Epithelial cell of proximal tubule (primary cell): ENCODE measurements at places on chromosomes 2 and 18. TPM values are rescaled to one million over a fixed set of nuclear protein-coding genes. Genes with fewer than 3 reads are reported as not detected.

Gene KCNG3
- not detected in 2 replicates for total RNA-seq

Gene EMILIN1
- 0.80 and 2.1 TPM in 2 replicates for total RNA-seq

Gene REG1B
- total RNA-seq: not detected in 2 replicates

Gene VWC2L
- total RNA-seq: not detected in 2 replicates

Gene PLCD4
- total RNA-seq: 0.29 and 0.58 TPM in 2 replicates

Gene VWA3B
- not detected in 2 replicates for total RNA-seq

GRCh38 chr18:666177-666576 lies 8.7 kb downstream of the TYMS start:
- no peak for DNase-seq

DNA sequence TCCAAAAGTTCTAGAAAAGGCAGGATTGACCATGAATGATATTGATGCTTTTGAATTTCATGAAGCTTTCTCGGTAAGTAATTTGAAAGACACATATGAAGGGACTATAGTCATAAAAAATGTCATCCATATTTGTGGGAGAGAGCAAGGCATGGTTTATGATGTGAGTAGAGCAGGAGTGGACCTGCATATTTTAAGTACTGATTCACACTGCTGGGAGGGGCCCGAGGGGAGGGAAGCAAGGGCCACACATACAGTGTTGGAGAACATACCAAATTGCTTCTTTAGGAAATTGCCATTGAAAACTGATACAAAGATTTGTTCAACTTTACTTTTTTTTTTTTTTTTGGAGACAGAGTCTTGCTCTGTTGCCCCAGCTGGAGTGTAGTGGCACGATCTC lies 39.4 kb downstream of the HADHB start:
- DNase-seq: no peak

GRCh38 chr2:86069091-86069685 lies 36.5 kb downstream of the POLR1A start:
- DNase-seq: no peak

DNA sequence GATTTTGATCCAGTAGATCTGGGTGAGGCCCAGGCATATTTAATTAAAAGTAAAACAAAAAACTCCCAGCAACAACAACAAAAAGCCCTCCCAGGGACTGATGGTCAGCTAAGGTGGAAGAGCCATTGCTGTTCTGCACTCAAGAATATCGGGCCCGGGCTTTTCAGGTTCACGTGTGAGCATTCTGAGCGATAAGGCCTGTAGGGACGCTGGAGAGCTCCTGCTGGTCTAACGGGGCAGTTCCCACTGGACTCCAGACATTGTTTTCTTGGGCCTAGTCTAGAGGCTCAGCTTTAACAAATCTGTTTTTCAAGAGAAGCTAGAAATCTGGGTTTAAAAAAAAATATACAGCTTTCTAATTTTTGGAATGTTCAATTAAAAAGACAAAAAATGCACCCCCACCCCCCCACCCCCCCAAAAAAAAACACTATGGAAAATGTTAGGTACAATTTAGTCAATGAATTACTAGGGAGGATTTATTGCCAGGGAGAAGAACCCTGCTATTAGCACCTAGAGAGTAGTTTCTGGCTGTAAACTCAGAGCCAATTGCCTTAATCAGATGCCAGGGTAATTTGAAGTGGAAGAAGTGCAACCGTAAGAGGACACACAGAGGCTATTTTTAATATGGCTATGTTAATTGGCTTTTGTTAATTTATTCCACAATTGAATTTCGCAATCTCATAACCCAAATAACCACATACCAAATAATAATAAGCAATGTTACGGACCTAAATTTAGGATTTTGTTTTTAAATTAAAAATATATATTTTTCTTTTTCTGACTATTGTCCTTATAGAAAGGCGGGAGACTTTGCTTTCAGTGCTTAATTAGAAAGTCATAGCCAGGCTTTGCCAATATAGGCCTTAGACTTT lies 78.9 kb downstream of the MAP4K4 start:
- DNase-seq: no peak

DNA sequence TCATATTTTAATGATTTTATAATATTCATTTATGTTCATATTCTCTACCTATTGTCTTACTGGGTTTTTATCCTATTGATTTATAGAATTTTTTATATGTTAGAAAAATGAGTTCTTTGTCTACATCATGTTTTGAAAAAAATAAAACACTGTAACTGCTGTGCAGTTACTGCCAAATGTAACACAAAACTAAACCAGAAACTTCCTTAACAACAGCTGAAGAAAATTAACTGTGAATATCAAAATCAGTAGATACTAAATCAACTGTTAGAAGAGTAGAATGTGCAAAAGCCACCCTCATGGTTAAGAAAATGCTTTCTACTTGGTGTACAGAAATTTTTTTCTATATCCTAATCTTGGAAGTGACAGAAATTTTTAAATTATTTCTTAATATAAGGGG lies 69.5 kb downstream of the PTRHD1 start:
- no peak for DNase-seq

GRCh38 chr18:8609659-8610458 lies 622 bp downstream of the RAB12 start:
- no peak for DNase-seq

DNA sequence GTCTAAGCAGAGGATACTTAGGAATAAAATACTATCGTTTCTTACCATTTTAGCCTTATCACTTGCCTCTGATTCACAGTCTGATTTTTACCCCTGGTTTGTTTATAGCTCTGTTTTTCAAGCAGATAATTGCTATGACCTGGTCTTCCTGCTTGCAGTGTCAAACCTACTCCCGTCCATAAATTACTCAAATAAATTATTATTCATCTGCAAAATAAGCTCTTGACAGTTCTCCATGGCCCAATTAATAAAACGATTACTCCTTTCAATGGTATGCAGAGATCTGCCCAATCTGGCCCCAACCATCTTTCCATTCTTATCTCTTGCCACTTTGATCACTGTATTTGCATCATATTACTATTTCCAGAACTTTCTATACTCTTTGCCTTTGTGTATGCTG lies 354.0 kb downstream of the CCDC85A start:
- DNase-seq: no peak

- no peak for DNase-seq
These were observed 3.7 kb downstream of the BCL2 start for GRCh38 chr18:63315876-63316275.
